ENCODE measurements at places on chromosomes 7 and 10.

- no peak for DNase-seq
Measured at GRCh38 chr7:106265133-106265532, 19.6 kb downstream of the NAMPT start.

DNA sequence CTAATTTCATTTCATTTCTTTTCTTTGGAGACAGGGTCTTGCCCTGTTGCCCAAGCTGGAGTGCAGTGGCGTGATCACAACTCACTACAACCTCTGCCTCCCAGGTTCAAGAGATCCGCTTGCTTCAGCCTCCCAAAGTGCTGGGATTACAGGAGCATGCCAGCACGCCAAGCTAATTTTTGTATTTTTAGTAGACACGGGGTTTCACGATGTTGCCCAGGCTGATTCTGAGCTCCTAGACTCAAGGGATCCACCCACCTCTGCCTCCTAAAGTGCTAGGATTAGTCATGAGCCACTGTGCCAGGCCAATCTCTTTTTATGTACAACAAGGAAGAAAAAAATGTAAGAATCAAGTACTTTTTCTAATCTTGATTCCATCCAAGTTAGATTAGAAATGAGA lies 10.7 kb upstream of the KMT2E start:
- DNase-seq: no peak

- no peak for DNase-seq
Measured at GRCh38 chr7:28960071-28960840, 2.1 kb upstream of the TRIL start.

GRCh38 chr7:93851536-93851935 lies 39.0 kb downstream of the TFPI2 start:
- DNase-seq: no peak

GRCh38 chr7:149175150-149175549 lies 20.2 kb upstream of the ZNF282 start:
- DNase-seq: no peak

DNA sequence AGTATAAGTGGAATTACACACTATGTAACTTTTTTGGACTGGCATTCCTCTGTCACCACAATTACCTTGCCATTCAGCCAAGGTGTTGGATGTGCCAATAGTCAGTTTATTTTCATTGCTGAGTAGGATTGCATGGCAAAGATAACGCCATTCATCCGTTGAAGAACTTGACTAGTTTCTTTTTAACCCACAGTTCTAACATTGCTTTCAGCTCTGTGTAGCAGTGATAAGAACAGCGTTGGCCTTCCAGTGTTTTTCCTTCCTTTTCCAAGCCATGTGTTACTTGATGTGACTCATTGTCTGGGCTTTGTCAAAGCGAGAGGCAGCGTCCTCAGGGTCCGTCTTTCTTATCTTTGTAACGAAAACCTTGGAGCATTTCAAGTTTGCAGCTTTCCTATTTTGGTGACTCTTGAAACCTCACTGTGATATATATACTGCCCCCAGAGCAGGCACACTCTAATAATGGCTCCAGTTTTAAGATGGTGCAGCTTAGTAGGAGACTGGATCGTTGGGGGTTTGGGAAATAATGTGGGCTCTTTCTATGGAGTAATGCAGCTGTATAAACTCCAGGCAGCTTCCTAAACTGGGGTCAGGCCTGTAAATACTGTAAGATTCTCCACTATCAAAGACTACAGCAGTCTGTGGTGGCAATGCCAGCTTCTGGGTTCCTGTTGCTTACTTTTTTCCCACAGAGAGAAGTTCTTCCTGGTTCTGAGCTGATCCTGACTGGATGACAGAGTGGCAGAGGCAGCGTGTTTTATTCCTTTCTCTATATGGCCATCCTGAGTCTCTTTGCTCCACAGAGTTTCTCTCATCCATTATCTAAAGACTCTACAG lies 41.7 kb downstream of the AKR1E2 start:
- no peak for DNase-seq

DNA sequence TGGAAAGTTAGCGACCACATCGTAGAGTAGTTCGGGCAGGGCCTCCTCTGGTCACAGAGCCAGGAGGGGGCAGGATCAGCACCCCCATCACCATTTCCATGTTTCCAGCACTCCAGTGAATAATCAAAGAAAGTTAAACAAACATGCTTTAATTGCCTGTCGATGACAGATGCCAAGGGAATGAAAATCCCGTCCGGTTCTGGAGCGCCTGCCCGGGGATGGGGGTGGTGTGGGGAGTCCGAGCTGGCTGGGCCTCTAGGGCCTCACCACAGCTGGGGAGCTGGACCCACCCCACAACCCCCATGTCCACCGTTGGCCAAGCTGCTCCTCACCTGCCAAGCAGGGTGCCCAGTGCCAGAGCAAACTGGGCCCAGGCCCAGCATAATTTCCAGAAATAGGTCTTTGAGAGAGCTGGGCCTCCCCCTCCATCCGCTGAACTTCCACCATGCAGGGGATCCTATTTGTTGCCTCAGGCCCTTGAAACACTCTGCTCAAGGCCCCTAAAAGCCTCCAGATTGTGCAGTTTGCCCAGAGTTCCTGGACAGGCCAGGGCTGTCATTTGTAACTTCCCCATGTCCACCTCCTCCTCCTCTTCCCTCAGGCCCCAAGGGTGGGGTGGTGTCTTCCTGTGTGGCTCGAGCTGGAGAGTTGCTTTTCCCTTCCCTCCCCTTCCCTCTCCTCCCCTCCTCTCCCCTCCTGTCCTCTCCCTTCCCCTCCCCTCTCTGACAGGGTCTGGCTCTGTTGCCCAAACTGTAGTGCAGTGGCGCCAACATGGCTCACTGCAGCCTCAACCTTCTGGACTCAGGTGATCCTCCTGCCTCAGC lies 101.0 kb downstream of the MYL10 start:
- no peak for DNase-seq

DNA sequence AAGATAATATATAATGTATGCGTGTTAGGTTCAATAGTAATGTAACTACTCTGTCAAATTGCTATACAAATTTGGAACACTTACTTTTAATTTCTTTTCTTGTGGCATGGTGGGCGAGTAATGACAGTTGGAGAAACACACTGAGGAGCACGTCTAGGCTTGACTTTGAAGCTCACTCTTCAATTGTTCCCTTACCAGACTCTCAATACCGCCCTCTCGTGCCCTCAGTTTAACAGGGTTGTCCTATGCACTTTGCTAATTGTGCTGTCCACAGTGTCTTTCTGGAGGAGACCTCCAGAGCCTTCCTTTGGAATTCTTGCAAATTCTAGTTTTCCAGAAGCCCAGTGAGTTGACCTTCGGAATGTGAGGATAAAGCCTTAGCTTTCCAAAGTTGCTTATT lies 107.2 kb upstream of the RELN start:
- no peak for DNase-seq
